Effector memory CD4-positive, alpha-beta T cell (primary cell): ENCODE measurements at places on chromosomes 7 and 10.

DNA sequence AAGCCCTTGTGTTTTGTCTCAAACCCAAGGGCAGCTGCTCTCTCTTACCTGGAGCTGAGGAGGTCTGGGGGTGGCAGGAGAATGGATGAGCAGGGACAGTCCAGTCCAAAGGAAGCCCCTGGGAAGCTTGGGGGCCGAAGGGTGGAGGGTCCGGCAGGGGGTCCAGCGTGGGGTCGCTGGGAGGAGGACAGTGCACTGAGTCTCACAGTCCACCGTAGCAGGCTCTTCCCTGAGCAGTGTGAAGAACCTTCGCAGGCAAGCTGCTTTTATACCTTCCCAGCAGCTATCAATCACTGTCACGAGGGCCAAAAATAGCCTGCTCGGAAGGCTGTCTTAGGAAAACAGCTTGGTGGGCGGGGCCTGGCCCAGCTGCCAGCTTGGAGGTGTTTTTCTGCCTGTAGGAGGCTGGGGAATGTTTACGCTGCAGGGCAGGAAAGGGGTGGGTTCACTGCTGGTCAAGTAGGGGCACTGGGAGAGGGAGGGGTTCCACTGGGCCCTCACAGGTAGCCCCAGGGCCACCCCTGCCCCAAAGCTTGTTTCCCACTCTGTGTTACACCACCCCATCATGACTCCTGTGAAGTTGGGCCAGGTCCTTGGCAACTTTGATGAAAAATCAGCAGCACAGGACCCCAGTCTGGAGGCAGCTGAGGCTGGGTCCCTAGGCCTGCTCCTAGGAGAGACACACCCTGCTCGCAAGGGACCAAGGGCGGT lies at the start of gene DEPP1:
TSS of gene DEPP1 (minus strand) at position 240 of the 711 bp plus-strand sequence. CDS start 779 bp downstream, outside the sequence.
- DNase-seq, result no peak

GRCh38 chr10:98608411-98608810 lies 161.7 kb upstream of the HPS1 start:
- DNase-seq, result no peak

DNA sequence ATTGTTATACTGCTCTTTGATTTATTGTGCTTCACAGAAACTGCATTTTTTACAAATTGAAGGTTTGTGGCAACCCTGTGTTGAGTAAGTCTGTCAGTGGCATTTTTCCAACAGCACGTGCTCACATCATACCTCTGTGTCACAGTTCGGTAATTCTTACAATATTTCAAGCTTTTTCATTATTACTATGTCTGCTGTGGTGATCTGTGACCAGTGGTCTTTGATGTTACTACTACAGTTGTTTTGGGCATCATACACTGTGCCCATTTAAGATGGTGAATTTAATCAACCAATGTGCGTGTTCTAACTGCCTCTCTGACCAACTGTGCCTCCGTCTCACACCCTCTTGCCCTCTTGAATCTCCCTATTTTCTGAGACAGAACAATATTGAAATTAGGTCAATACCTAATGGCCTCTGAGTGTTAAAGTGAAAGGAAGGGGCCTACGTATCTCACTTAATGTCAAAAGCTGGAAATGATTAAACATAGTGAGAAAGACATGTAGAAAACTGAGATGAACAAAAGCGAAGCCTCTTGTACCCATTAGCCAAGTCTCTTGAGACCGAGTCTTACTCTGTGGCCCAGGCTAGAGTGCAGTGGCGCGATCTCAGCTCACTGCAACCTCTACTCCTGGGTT lies 20.2 kb upstream of the ASL start:
- no peak for DNase-seq

DNA sequence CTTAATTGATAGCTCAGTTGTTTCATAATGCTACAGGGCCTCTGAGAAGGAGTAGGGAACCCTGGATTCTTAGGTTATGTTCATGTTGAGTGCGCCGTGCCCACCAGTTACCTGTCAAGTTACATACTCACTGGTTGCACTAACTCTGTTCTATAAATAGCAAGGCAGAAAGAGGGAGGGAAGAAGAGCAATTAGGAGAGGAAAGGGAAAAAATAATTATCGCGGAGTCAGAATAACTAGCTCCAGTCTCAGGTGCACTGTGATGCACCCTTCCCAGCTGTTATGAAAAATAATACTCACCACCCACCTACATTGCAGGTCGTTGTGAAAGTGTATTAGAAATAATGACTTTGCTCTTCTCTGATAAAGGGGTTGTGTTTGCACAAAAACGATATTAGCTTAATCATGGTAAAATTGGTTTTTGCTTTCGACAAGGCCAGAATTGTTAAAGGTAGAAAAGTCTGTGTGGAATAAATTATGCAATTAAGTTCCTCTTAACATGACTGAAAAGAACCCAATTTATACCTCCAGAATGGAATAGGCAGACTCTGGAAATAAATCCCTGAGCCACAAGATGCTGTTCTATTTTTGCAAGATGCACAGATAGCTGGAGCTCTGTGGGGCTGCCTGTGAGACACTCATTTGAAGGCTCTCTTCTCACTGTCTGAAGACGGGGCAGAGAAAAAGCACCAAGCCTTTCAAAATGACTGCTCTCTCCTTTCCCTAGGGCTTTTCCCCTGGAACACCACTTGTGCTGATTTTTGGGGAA lies 137.6 kb upstream of the PITRM1 start:
- no peak for DNase-seq

DNA sequence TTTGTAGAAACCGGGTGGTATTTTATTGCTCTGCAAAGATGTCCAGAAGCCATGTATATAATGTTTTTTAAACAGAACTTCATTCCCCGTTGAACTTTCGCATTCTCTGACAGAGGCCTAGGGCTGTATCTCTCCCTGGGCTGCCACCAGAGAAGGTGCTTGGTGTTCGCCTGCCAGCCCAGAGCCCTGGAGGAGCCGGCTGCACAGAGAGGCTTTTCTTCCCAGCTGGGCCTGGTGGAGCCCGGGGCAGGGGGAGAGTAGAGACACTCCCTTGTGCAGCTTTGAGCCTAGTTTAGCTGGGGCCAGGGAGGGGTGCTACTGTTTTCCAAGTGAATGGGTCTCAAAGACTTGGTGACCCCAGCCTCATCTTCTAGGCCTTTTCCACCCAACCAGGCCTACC lies 13.6 kb upstream of the TRIM8 start:
- DNase-seq, result no peak

DNA sequence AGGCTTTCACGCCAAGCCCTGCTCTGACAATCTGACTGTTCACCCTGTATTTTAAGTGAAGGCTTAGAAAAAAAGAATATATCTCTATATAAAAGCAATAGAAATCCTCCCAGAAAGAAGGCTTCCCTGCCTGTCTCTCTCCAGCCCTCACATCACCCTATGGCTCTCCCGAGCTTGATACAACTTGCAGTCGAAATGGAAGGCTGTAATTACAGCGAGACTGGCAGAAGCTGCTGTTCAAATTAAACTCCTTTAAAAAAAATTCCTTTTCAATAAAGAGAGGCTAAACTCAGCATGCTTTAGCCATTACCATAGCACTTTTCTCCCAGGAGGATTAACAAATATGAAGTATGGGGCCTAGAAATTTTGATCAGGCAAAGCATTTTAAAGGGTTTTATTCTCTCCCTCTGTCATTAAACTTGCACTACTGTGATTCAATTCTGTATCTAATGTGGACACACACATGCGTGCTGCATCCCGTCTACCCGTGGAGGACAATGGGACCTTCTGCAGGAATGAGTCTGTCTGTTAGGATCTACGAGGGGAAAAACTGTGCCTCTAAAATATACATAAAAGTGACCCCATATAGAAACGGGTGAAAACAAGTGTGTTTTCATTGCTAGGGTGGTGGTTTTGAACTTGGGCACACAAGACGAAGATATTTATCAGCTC lies 223.8 kb downstream of the USP6NL start:
- DNase-seq, result no peak

DNA sequence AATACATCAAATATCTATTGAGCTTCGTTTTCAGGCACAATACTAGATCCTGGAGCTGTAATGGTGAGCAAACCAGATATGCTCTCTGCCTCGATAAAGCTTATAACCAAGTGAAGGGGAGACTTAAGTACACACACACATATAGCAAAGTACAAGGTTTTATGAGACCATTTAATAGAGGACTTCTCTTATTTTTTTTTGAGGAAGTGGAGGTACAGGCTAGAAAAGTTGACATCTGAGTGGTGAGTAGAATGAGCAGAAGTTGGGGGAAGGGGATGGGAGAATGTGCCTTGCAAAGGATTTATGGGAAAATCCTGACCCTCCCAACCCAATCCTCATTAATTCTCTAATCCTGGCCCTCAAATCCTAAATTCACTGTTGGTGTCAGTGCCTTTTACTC lies 7.7 kb downstream of the CCDC136 start:
- no peak for DNase-seq

DNA sequence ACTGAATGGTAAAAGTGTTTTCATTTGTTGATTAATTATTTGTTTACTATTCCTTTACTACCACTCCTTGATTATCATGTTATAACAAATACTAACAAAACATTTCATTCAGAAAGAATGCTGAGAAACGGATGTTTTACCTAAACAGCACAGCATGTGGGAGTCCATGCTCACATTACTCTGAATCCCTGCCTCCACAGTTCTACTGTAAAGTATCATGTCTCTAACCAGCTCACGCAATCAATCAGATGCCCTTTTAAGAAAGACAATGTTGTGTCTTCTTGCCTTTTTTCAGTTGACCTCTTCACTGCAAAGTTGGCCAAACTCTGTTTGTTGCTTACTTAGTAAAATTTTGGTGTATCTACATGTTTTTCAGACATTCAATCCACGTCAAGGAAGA lies 232.5 kb upstream of the MDFIC start:
- DNase-seq, result no peak

DNA sequence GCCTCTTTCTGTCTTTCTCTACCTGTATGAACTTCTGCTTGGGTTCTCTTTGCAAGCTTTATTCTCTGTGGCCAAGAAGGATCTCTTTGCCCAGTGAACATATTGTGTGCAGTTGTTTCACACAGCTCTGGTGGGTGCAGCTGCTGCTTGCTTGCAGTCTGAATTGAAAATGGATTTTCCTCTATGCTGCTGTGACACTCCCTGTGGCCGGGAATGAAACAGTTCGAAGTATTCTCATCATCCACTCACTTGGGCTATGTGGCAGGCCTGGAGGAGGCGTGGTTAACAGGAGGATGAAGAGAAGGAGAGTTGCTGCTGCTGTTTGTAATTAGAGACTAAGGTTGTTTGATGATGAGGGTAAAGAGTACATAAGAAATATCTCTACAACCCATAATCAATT lies 28.4 kb upstream of the ITGA8 start:
- no peak for DNase-seq

- DNase-seq, result no peak
Measured at GRCh38 chr10:49749144-49749543, 13.0 kb downstream of the OGDHL start.

GRCh38 chr7:157402388-157402703 lies 65.5 kb downstream of the DNAJB6 start:
- DNase-seq, result no peak
